Activated naive CD4-positive, alpha-beta T cell (primary cell): ENCODE measurements at places on chromosomes 1 and 21.

DNA sequence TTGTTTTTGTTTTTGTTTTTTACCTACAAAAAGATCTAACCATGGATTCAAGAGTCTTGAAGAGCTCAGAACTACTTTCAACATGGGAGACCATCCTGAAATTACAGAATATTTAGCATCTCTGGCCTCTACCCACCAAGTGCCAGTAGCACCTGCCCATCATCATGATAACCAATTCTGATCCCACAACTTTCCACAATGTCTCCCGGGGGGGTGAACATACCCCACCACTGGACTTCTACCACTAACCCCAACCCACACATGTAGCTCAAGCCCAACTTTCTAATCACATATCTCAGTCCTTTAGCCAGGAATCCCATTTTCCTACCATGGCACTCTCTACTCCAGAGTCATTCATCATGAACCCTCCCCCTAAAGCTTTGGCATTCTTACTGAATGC is 15.7 kb upstream of the IFNAR2 start:
- DNase-seq, result no peak

- no peak for DNase-seq
Observed at GRCh38 chr1:185964946-185965345, 230.8 kb downstream of the HMCN1 start.

DNA sequence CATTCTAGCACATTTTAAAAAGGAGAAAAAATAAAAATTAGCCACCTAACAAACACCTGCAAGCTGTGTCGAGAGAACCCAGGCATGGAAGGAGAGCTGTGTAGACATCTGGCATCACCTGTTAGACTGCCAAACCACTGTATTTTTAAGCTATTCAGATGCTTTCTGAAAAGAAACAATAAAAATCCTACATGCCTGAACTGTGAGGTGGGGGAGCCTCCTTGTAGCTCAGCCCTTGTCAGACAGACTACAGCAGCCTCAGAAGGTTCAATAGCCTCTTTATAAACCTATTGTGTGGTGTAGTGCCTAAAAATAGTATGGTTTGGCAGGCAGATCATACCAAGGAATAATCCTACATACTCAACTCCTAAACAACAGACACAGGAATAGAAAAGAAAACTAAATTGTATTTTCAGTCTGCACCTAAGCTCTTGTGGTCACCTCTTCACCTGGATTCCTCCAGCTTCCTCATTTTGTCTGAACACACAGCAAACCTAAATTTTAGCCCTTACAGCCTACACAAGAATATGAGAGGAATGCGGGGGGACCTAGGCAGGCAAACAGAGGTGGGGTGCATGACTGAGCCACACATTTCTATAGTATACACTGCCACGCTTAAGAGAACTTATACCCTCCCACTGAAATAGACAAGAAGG is 67.0 kb downstream of the SIPA1L2 start:
- no peak for DNase-seq

- no peak for DNase-seq
Observed at GRCh38 chr1:157994704-157995582, 1.5 kb downstream of the KIRREL1 start.

GRCh38 chr1:226691247-226691646 is 47.8 kb downstream of the ITPKB start:
- DNase-seq, result peak; percentile 42

DNA sequence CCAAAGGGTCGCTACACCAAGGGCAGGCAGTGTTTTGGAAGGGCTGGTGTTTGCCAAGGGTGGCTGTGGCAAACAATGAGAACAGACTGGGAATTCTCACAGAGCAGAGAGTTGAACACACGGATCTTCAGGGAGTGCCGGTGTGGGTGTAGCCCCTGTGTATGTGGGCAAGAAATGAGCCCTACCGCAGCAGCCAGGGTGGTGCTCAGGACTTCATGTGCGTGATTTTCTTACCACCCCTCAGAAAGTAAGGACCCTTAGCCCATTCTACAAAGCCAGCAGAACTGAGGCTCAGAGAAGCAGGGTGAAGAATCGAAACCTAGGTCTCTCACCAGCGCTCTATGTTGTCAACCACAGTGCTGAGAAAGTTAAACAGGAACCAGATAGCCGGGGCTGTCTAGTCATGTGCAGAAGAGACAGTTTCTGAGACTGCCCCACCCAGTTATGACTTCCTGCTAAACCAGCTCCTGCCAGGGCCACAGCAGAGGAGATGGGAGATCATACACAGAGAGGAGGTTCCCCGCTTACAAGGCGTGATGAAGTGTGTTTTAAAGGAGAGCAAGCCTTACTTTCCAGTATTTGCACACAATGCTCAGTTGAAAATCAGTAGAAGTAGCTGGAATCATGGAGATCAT is 21.9 kb upstream of the MORC3 start:
- peak; percentile 64 for DNase-seq

DNA sequence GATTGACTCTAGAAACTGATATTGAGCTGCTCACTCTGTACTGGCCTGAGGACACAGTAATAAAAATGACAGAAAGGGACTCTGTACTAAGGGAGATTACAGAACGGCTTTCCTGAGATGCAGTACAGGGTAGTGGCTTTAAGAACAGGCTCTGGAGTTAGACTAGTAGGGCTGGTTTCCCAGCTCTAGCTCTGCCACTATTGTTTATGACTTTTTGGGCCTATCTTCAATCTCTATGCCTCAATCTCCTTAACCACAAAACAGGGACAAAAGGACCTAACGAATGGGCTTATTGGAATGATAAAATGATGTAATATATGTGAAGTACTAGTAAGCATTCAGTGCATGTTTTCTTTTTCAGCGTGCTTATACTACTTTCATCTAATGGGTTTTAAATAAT is 1.4 kb downstream of the DEPDC1 start:
- no peak for DNase-seq

DNA sequence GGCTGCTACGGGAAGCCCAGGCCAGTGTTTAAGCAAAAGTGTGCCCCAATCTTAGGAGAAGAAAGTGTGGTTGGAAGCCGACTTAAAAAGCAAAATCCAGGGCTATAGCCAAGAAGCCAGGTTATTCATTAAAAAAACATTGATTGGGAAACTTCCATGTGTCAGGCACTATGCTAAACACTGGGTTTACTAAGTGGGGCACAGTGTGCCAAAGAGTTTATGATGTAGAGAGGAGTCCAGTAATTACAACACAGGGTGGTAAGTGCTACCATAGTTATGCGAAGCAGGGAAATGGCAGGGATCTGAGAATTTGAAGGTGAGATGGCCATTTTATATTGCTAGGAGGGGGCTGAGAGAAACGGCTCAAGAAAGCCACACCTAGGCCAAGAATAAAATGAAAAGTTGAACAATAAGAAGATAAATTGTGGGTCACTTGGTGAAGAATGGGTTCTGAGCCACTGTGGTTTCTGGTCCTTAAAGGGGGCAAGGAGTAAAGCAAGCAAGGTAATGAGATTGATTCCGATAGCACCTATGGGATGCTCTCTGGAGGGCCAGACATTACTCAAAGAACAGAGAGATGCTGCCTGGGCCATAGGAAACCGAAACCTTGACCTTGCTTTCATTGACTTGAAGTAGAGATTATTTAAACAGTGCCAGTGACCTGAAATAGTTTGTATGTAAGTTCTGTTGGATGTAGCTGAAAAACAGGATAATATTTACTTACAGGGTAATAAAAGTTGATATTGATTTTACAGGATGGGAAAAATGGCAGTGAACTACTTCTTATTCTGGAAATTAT is 177.8 kb downstream of the GIPC2 start:
- DNase-seq, result no peak

DNA sequence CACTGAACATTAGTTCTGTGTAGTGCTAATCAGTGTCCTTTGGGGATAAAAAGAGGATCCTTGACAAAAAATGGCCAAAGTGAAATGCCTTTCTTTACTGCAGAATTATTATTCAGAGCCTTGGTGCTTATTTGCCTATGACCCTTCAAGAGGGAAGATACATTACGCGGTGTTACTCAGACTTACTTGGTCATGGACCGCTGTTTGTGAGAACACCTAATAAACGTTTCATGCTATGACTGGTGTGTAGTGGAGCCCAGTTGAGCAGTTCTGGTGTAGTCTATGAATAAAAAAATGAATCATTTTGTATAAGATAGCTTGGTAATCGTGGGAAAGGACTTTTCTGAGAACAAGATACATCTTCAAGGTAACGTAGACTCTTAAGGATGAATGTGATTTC is 8.3 kb downstream of the NFYC start:
- DNase-seq, result no peak

DNA sequence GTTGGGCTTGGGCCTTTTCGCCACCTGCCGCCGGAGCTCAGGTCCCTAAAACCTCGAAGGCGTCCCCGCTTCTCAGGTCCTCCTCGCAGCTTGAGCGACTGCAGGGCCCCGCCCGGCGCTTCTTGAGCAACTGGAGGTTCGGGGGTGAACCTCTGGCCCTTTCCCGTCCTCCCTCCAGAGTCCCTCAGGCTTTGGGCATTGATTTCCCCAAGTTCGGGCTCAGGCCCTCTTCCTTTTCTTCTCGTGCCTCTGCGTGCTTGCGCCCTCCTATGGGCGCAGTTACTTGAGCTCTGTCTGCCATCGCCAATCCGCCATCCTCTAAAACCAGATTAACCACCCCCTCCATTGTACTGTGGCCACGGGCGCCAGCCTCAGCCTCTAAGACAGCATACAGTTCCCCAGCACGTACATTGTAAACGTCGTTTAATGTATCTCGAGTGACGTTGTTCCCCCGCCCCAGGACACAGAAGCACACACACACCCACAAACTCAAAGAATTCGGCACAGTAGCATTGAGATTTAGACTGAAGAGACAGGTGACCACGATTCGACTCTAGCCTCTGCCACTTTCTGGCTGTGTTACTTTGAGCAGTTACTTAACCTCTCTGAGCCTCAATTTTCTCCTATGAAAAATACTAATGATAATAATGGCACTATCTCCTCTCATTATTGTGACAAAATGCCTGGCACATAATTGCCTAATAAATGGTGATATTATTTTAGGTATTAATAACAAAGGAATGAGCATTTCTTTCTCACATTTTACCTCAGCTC is 22.6 kb downstream of the BTG2 start:
- peak; percentile 72 for DNase-seq

DNA sequence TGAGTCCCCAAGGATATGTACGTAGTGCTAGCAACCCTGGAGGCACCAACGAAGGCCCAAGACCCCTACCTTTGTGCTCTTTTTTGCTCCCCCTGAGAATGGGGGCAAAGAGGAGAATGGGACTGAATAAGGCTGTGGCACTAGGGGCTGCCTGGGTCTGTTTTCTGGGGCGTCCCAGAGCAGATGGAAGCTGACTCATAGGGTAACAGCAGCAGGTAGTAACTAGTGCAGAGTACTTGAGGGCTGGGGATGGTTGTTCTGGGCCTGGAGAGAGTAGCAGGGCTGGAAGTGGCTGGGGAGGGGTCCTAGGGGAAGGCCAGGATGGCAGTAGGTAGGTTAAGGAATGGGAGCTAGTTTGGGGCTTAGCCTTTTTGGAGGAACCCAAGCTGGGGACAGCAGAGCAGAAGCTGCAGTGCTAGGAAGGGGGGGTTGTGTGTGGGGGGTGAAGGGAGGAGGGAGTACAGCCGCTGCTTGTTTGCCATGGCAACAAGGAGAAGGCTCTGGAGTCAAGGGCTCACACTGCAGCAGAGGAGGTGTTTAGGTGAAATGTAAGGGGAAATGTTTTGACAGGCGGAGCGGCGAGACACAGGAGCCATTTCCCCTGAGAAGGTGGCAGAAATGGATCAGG is 1.8 kb downstream of the NCDN start:
- DNase-seq, result no peak

DNA sequence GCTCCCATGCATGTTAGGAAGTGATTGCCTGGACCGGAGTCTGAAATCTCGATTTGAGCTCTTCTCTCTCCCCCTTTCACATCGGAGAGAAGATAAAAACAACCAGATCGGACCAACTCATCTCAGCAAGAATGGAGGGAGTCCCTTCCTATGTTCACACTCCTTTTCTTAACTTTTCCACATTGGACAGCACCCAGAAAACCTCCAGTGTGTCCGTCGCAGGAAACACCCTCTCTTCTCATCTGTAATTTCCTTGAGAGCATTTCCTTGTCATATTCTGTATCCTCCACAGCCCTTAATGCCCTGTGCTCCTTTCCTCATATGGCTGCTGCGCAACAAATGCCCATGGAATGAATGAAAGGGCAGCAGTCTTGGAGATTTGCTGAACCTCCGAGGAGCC is 1.5 kb upstream of the TDRD10 start:
- no peak for DNase-seq

GRCh38 chr1:226548256-226549093 is at the start of gene STUM:
TSS of gene STUM (plus strand) at chr1:226548764. CDS start at chr1:226548905, 141 bp downstream.
- DNase-seq, result no peak

DNA sequence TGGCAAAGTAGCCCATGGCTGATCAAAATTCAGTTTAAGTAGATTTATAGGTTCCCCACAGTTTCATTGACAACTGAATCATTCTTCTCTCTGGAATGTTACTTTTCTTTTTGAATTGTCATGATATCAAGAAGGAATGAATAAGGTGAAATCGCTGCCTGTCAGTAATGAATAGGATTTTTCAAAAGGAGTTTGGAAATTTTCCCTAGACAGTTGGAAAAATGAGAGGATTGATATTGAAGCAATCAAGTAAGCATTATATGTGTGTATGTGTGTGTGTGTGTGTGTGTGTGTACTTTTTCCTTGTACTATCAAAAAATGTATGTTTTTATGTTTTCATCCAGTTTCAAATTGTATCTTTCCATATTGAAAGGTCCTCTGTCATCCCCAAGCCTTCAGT is 479.5 kb downstream of the MRPL39 start:
- no peak for DNase-seq

DNA sequence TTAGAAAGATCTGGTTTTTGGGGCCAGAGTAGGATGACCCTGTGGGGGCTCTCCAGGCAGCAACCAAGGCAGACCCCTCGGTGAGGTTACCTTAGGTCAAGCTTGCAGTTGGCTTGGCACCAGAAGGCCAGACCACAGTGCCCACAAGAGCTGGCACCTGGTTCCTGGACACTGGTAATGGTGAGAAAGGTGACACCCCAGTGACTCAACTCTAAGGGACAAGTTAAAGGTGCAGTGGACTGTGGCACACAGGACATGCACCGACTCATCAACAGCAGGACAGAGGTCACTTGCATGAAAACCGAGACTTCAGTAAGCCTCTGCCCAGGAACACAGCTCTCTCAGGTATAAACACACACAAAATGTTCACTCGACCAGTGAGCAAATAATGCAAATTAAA is 6.7 kb downstream of the LRRC38 start:
- no peak for DNase-seq

DNA sequence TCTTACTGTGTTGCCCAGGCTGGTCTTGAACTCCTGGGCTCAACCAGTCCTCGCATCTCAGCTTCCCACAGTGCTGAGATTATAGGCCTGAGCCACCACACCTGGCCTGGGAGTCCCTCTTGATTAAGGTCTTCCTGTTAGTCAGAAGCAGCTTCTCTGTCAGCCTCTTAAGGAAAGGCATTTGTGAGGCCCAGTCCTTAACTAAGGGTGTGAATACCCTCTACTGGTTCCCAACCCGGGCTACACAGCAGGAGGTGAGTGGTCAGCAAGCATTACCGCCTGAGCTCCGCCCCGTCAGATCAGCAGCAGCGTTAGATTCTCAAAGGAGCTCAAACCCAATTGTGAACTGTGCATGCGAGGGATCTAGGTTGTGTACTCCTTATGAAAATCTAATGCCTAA is 117.2 kb downstream of the DYRK1A start:
- DNase-seq, result no peak

- no peak for DNase-seq
Observed at GRCh38 chr1:54156986-54157385, 4.2 kb upstream of the CDCP2 start.

GRCh38 chr1:241934201-241934848 is 23.2 kb upstream of the BECN2 start:
- DNase-seq, result no peak
